ENCODE measurements at places on chromosomes 3 and 15.

DNA sequence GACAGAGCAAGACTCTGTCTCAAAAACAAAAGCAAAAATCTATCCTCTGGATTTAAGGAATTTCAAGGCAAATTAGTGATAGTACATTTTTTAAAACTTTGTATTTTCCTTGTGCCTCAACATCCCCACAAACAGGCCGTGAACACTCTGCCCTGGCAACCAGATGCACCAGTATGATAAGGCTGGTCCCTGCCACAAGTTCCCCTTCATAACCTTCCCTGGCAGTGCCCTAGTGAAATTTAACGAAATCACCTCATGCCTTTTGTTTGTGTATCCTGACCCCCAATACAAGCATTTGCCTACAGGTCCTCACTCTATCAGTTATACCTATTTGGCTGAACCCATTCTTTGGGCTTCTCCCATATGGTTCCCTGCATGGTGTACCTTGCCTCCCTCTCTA, 107.4 kb upstream of the FLNB start:
- DNase-seq: no peak

DNA sequence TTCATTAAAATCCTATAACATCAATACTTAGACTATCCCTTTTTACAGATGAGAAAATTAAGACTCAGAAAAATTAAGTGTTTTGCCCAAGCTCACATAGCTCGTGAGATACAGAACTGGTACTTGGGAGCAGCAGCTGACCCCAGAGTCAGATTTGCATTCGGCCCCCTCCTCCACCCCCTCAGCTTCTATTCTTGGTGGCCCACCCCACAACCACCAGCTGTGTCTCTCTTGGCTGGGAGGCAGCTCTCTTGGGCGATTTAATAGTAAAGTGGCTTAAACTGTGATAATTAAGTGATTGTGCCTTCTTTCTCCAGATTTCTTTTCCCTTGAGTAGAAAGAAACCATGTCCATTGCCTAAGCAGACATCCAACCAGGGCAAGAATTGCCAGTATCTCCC, 203.6 kb upstream of the PDZRN3 start:
- no peak for DNase-seq

DNA sequence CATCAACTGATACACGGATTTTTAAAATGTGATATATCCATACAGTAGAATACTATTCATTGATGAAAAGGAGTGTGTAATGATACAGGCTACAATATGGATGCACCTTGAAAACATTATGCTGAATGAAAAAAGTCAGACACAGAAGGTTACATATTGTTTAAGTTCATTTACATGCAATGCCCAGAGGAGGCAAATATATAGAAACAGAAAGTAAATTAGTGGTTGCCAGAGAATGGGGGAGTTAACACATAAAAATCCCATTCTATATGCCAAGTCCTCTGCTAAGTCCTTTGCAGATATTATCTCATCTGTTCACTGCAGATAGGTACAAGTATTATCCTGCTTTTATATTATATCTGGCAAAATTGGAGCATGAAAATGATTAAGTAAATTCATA, 22.1 kb upstream of the CDIN1 start:
- DNase-seq: no peak

DNA sequence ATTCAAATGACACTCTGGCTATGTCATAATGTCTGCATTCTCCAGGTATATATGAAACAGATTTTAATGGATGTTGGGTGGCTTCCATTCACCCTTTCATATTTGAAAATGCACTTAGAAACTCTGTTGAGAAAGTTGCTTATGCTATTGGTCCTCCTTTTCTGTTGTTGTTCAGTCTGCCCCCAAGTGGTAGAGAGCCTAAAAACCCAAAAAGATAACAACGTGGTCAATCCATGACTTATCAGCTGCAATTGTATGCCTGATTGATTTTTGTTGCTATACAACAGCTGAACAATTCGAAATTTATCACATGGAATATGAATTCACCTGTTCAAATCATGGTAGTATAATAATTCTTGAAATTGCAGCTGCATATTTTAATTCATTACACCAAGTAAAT, 279.8 kb downstream of the ROBO2 start:
- DNase-seq: no peak

DNA sequence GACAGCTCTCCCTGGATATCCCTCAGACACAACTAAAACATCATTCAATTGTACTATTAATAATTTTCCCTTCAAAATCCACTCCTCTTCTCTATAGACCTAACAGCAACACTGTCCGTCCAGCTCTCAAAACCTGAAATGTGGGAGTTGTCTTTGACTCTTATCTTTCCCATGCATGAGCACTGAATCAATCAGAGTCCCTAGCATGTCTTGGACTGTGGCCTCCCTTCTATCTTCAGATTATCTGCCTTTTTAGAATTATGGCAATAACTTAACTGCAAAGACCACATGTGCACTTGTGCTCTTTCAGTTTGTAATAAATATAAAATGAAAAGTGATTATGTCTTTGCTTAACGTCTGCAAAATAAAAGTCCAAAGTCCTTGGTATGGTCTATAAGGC, 107.0 kb downstream of the UBE3A start:
- no peak for DNase-seq

- no peak for DNase-seq
Measured at GRCh38 chr15:63530752-63531299, 26.4 kb downstream of the USP3 start.

DNA sequence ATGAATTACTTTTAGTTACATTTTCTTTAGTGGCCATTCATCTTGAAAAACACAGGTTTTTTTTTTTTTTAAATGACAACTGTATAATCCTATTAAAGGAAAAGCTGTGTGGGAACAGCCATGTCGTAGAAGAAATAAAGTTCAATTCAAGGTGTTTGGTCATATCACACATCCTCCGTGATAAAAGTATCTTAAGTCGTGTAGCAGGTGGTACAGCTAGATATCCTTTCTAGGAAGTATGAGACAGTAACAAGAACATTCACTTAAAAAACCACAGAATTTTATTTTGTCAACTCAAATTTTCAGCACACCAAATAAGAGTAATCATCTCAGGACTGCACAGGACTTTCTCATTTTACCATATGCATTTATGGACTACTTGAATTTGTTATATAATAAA, 16.1 kb downstream of the ZDHHC23 start:
- DNase-seq: no peak

DNA sequence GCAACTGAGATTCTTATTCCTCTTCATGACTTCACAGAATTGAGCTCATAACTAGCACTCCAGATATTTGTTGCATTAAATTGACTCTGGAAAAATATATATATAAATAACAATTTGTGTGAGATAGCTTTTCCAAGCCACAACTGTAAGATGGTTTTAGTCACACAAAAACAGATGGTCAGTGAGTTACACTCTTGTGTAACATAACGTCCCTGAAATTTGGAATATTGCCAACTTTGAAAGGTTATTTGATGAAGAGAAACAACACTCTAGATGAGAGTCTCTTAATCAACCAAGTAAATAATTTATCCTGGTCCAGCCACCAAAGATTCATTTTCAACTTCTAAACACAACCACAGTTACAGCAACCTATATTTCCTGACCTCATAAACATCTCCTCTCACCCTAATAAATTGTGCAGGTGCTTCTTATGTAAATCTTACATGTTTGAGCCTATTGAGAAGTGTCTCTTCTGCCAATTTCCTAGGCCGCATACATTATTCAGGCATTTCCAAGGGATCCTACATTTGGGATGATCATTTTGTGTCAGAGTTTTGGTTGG, 84.9 kb upstream of the ACP3 start:
- no peak for DNase-seq

DNA sequence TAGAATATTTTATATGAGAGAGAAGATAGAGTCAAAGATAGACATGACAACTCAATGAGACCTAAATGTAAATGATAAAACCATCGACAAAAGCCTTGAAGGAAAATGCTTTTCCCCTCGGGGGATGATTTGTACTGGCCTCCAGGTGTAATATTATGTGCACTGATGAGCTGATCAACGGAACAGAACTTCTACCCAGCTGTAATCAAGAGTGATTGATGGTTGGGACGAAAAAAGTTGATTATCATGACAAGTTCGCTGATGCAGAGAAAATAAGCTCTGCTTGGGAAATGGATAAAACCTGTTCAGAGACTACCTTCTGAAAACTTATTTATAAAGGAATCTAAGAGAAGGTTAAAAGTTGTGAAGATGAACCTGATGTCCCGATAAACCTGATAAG, 210.7 kb downstream of the ZNF385D start:
- DNase-seq: no peak

- DNase-seq: no peak
Measured at GRCh38 chr3:9797196-9797945, 4.5 kb downstream of the ARPC4 start.

DNA sequence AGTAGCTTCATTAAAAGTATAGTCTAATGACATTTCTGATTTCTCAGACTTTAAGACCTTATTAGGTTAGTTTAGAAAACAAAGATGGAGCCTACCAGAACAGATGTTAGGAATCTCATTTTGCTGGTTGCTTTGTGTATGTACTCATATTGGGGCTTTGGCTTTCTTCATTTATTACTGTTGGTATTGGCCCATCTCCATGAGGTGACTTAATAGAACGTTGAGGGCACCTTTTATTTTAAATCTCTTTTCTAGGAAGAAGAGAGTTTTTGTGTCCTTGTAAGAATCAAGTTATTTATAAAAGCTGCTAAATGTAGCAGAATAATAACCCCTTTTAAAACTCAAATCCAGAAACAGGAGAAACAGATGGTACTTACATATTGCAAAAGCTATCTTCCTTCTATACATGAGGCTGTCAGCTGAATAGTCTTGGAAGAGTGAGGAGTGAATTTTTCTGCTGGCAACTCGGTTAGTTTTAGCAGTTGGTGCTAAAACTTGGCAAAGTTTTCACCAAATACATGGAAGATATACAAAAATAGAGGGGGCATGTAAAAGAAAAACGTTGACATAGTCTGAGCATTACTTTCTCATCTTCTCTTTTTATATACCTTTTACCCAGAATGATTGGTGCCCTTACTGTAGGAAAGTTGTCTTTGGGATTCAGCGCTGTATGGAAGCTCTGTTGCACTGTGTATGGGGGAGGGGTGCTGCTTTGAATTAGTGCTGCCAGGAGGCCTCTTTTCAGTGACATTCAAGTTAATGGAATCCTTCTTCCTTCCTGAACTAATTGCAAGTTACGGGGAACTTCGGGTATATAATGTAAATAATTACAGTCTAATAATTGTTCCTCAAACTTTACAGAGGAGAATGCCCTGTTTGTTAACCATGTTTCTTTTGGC, 35.8 kb downstream of the CTNNB1 start:
- no peak for DNase-seq

DNA sequence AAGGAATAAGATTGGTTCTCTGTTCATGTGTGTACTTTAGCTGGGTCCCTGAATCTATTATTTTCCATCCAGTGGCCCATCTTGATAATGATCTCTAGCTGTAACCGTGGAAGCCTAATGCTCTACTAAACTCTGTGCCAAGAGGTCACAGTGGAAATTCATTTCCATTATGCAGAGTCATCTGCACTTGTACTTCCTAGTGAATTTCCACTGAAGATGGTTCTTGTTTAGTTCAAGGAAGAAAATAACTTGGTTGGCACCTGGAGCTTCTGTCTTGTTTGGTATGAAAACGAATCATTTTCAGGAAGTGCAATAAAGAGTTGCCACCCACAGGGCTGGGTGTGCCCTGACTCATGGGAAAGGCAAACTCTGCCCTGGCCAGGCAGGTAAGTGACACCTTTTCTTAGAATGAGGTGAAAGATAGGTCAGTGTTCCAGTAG, 10.3 kb downstream of the LPP start:
- peak; percentile 58 for DNase-seq

DNA sequence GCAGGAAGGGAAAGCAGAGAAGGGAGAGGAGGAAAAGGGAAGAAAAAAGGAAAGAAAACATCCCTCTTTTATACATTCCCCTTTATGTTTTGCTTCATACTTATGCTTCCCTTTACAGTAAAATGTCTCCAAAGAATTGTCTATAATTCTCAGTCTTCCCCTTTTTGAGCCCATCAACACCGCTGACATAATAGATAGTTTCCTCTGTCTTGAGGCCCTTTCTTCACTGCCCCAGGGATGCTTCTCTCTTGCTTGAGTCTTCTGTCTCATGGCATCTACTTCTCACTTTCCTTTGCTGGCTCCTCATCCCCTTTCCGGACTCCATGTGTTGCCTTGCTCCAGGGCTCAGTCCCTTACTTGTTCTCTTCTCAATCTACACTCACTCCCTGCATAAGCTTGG, 99.7 kb upstream of the DAZL start:
- DNase-seq: no peak

- DNase-seq: peak; percentile 56
Measured at GRCh38 chr3:14000556-14000955, 120.7 kb upstream of the WNT7A start.

- DNase-seq: peak; percentile 40
Measured at GRCh38 chr3:140290105-140290504, 355.1 kb downstream of the CLSTN2 start.

DNA sequence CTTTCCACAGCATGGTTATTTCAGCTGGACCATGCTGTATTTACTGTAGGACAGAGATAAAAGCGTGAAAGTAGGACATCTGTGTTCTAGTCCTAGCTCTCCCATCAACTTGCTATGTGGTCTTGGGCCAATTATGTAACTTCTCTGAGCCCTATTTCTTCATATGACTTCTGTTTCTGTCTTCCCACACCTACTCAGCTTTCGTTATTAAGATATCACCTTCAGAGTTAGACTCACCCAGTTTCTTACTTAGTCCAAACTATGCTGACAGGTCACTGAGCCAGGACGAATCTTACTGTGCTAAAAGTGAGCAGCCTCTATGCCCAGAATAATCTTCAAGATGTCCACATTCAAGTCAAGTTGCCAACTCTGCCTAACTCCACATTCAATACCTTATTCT, 283.7 kb downstream of the IL5RA start:
- no peak for DNase-seq

DNA sequence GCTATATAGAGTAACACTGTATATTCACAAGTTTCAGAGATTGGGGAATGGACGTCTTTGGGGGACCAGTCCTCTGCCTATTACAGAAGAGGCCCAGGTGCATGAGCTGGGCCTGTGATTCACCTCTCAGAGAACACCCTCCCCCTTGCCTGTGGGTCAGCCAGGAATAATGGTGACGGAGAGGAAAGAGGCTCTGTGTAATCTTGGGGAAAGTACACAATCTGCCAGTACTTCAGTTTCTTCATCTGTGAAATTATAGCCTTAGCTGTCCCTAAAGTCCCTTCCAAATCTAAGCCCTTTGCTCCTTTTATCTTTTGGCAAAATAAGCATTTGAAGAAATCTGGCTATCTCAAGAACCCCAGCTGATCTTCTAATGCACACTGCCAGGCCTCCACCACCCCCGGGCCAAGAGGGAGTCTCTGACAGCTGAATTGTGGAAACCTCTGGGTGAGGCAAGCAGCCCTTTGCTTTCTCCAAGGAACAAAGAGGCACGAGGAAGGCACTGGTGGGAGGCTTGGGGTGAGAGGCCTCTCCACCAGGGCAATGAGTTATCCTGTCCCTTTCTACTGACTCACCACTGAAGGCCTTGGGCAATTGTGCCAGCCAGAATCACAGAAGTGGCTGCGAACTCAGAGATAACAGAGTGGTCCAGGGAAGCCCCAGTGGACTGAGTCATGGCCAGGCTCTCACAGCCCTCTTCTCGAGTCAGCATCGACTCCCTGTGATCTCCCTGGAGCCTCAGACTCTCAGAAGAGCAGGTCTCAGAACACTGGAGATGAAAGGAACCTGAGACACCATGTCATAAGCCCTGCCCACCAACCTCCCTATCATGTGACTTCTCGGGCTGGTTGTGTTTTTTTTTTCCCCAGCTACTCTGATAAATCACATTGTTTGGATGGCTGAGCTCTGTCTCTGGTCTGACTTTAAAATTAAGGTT, 31.8 kb downstream of the CCNL1 start:
- peak; percentile 81 for DNase-seq
